ENCODE measurements at places on chromosomes 2 and 18.

DNA sequence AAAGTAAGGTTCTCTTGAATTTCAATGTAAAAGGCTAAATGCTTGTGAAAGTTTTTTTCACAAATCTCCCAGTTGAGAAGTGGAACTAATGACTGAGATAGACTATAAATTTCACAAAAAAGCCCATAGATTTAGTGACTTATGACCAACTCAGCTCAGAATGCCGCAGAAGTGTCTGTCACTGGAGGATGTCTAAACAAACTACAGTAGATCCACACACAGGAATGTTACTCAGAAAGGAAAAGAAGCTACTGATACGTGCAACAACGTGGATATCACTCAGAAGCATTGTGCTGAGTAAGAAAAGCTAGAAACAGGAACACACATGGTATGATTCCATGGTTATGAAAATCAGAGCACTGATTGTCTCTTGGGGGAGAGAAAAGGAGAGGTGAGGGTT lies 151.9 kb downstream of the DOCK10 start:
- no peak for DNase-seq

DNA sequence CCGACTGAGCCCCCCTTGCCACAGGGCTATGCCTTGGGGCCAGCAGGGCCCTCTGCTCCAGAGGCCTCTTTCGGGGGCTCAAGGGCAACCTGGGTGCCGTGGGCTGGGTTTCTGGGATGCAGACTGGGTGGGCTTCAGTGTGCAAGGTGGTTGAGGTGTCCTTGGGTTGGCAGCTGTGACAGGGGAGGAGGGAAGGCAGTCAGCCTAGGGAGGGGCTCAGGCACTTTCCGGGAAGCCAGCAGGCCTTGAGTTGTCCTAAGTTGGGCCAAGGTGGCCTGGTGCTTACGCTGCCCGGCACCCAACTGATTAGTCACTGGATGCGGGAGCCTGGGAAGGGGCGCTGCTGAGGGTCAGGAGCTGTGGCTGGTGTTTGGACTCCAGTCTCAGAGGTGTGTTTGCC lies 199.5 kb downstream of the TWIST2 start:
- DNase-seq, result no peak

GRCh38 chr2:231052494-231053451 lies 3.9 kb upstream of the PSMD1 start:
- DNase-seq, result peak; percentile 59

GRCh38 chr2:102483086-102483485 lies 10.1 kb downstream of the SLC9A4 start:
- no peak for DNase-seq

DNA sequence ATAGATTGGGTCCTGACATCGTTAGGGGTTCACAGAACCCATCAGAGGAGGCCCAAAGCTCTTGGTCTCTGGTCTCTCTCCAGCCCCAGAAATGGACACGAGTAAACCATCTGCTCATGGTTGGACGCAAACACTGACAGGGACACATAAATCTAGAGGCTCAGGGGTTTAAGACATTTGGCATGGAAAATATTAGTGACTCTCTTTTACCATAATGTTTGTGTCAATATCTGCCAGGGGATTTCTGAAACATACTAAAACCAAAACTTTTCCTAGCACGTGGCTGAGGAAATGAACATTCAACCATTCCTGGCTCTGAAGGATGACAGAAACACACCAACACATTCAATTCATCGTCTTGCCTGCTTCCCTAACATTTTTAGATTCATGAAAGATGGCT lies 226.2 kb downstream of the SP3 start:
- DNase-seq, result no peak

GRCh38 chr2:42317945-42318344 lies 43.1 kb downstream of the COX7A2L start:
- DNase-seq, result no peak
